ENCODE measurements at places on chromosomes 13 and 19.
A peak's percentile ranks its signal among the peaks of the same experiment; 100 is the strongest.

GRCh38 chr13:50320271-50320862 is 305.1 kb downstream of the KCNRG start:
- no peaks in the 10 kb centered on the region for H3K27me3 ChIP-seq
- peaks cover 8% of the 10 kb centered on the region for H3K4me1 ChIP-seq
- DNase-seq, result no peak
- H3K27ac ChIP-seq, result no peak overlapping the region

DNA sequence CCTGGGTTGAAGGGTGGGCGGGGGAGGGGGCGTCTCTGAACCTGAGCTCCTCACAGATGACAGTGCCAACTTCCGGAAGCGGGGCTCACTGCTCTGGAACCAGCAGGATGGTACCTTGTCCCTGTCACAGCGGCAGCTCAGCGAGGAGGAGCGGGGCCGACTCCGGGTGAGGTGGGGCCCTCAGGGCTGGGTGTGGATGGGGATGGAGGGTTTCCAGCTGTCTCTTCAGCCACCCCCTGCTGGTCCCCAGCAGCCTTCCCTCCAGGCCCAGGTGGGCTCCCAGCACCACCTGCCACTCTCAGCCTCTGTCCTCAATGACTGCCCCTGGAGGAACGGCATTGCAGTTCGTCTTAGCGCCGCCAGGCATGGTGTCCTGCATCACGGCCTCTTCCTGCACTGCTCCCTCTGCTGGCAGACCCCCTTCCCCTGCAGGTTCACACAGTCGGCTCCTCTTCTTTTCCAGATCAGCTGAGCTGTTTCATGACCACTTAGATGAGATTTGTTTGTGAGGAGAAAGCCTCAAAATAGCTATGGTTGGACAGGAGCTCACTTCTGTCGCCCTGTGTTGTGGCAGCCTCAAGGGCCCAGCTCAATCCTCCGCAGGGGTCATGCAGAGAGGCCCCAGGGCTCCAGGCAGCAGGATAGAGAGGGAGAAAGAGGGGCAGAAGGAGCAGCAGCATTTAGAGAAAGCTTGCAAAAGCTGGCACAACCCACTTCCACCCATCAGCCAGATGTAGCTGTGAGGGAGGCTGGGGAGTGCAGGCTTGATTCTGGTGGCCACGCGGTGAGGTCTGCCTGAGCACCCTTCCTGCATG is 2.5 kb upstream of the GARIN5A start:
- DNase-seq, result no peak
- peaks cover 38% of the 10 kb centered on the region for H3K36me3 ChIP-seq
- H3K27ac ChIP-seq, result no peak overlapping the region
- H3K4me3 ChIP-seq, result no peak overlapping the region
- H3K27me3 ChIP-seq, result no peaks in the 10 kb centered on the region
- H3K4me1 ChIP-seq, result peaks cover 22% of the 10 kb centered on the region

- H3K36me3 ChIP-seq, result no peaks in the 10 kb centered on the region
- no peak overlapping the region for H3K4me3 ChIP-seq
- no peak overlapping the region for H3K27ac ChIP-seq
- peaks cover 6% of the 10 kb centered on the region for H3K4me1 ChIP-seq
- H3K27me3 ChIP-seq, result no peaks in the 10 kb centered on the region
Measured at GRCh38 chr19:31940396-31940795, 405.0 kb upstream of the ZNF507 start.

DNA sequence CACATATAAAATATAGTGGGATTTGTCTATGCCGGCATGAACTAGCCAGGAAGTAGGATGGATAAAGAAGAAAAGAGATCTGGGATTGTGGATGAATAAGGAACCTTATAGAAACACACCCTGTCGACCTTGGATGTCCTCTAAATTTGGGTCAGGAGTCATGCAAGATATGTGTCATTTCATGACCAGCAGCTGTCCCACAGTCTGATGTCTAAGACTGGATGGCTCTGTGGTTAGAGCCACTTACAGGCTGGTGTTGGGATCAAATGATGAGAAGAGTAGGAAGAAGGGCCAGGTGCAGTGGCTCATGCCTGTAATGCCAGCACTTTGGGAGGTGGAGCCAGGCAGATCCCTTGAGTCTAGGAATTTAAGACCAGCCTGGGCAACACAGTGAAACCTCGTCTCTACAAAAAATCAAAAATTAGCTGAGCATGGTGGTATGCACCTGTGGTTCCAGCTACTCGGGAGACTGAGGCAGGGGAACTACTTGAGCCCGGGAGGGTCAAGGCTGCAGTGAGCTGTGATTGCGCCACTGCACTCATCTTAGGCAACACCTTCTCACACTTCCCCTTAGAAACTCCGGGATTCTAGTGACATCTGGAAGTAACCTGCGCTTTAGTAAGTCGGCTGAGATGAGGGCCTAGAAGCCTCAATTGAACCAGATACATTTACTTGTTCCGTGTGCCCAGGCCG is 30.8 kb downstream of the TMED1 start:
- no peak overlapping the region for H3K4me3 ChIP-seq
- no peaks in the 10 kb centered on the region for H3K27me3 ChIP-seq
- no peaks in the 10 kb centered on the region for H3K36me3 ChIP-seq
- DNase-seq, result no peak
- H3K4me1 ChIP-seq, result peaks cover 11% of the 10 kb centered on the region

DNA sequence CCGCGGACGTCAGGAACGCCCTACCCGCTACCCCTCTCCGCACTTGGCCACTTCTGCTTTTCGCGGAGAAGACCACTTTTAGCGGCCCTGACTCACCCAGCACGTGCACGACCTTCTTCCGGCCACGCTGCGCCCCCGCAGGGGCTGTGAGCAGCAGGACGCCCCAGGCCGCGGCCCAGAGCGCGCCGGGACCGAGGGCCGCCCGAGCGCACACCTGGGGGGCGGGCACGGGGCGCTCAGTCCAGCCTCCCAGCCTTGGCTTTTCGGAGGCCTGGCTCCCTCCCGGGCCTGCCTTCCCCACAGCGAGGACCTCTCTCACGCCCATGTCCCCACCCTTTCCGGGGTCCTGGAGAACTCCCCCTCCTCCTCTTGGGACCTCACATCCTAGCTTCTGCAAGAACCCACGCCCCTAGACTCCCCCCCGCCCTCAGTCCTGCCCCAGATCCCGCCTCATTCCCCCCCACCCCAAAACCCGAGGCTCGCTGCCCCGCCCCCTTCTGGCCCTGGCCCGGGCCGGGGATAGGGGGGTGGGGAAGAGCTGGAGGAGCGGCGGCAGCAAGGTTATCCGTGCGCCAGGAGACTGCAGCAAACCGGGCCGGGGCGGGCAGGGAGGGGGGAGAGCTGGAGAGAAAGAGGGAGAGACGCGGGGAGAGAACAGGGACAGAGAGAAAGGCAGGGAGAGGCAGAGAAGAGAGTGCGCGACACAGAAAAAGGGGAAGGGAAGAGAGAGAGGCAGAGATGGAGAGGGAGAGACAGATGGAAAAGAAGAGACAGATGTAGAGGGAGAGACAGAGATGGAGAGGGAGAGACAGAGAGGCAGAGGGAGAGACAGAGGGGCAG is 11.5 kb downstream of the TM6SF2 start:
- H3K27me3 ChIP-seq, result no peaks in the 10 kb centered on the region
- H3K4me1 ChIP-seq, result peaks cover 5% of the 10 kb centered on the region
- no peak for DNase-seq
- H3K27ac ChIP-seq, result no peak overlapping the region
- peak overlapping the region; percentile 42 for H3K4me3 ChIP-seq

Measured in vagina (tissue), 2 donors.